T-helper 2 cell treated with Interferon-gamma antibody and Interleukin-4, amounts not matched to agents 5 μg/mL and 100 μg/mL, for 36 hours (primary cell): ENCODE measurements at places on chromosomes 5 and 9.

GRCh38 chr9:13957089-13957488, 356.9 kb downstream of the NFIB start:
- no peak for DNase-seq

DNA sequence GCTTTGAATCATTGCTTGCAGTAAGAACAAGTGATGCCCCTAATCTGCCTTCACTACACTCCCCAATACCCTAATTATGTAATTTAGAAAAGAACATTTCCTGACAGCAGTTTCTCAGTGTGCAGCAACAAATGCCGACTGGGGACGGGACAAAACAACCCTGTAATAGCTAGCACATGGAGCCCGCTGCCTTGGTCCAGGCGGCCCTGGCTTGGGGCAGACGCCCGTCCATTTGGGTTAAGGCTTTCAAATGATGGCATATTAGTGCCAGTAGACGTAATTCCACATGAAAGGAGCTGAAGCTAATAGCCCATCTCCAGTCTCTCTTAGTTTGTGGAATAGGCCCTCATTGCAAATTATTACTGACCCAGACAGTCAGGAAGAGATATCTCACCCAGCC, 150.6 kb upstream of the PITX1 start:
- DNase-seq, result no peak

- DNase-seq, result peak; percentile 27
These were observed 114.5 kb upstream of the LMX1B start for GRCh38 chr9:126499005-126499910.

GRCh38 chr5:98401656-98402055, 371.8 kb upstream of the RGMB start:
- DNase-seq, result no peak

- no peak for DNase-seq
These were observed 45.7 kb upstream of the ADRB2 start for GRCh38 chr5:148780711-148781110.
